CD4-positive, CD25-positive, alpha-beta regulatory T cell (primary cell): ENCODE measurements at places on chromosomes 2 and 18.
A peak's percentile ranks its signal among the peaks of the same experiment; 100 is the strongest.

DNA sequence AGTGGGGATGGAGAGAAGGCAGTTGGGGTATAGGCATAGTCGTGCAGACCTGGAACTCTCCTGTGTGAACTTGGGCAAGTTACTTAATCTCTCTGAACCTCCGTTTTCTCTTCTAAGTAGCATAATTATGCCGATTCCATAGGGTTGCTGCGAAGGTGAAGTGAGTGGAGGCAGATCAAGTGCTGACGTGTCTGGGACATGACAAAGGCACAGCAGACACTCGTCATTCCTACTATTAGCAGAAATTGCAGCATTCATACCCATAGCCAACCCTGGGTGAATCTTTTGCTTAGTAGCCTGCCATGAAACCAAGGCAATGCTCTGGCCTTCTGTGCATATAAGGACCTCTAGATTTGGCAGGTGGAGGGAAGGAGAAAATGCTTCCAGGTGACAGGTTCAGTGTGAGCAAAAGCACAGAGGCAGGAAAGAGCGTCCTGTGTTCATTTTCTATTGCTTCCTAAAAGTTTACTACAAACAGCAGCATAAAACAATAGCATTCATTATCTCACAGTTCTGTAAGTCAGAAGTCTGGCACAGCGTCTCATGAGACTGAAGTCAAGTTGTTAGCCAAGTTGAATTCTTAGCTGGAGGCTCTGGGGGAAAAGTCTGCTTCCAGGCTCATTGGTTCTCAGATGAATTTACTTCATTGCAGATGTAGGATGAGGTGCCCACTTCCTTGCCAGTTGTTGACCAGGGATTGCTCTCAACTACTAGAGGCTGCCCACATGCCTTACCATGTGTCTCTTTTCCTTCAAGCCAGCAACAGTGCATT lies 77.8 kb downstream of the CTIF start:
- no peak for DNase-seq

DNA sequence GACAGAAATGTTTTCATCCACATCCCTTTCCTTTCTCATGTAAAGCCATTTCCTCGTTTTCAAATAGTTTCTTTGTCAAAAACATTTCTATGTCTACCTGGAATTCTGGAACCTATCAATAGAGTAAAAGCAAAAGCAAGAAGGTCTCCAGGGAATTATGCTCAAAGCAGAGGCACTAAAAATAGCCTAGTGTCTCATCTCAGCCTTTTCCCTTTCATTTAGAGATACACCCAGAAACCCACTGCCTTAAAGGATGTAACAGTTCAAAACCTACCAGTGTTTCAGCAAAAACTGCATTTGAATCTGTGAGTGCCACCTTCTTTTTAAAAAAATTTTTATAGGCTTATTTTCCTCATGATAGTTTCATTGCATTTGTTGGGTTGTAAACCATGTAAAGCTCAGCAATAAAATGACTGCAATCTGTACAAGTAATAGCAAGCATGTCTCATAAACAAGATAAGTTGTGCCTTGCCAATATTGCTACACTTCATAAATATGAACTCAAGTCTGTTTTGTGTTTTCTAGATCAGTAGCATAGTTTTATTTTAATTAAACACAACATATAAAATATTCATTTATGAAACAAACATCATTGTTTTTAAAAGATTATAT lies 927.3 kb upstream of the ACVR2A start:
- DNase-seq: no peak

DNA sequence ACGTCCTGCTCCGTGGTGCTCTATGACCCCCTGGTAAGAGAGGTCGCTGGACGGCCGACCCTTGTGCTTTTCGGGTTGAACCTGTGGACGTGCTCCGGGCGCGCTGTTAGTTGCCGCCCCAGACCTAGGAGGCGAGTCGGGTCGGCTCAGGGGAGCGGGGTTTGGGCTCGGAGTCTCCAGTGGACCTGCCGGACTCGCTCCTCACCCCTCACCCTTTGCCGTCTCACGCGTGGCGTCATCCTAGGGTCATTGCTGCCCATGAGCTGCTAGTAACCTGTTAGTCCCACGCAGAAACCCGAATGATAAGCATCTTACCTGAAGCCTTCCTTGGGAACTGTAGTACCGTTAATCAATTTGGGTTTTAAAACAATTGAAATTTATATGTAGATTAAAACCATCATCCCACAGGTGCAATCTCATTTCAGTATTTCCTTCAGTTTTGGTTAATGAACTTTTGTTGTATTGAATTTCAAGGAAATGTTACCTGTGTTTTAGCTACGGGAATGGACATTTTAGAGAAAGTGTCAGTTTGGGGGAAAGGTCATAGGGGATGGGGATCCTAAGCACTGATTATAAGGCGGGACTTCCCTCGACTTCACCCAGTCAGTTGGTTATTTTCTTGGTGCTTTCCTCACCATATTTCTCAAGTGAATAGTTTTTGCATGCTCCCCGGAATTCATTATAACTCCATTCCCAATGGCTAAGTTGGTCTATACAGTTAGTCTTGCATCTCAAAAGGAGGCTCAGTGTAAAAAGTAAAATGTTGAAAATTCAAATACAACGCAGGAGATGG lies 536 bp downstream of the ELP2 start:
- peak; percentile 32 for DNase-seq

GRCh38 chr2:84443477-84443876 lies 15.6 kb downstream of the SUCLG1 start:
- no peak for DNase-seq

- no peak for DNase-seq
These were observed at the start of gene GPR17 for GRCh38 chr2:127645395-127646291. Gene GPR17, plus strand, starts transcription at chr2:127646153. Its CDS starts 4,583 bp downstream, at chr2:127650736.

DNA sequence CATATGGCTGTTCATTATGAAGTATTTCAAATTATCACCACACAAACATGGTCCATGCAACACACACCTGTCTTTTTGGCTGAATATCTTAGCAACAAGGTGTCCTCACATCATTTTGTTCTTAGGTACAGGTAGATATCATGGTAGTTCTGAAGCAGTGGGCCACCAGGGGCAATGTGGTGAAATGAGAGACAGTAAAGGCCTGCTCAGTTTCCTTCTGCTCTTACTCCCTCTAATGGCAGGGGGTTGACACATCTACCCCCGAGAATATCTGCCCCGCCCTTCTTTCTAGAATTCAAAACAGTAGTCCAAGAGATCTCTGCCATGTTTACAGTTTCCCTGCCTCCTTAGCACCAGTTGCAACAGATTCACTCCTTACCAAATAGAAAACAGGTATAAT lies 147.0 kb upstream of the KLHL14 start:
- peak; percentile 7 for DNase-seq

- no peak for DNase-seq
These were observed 113.9 kb downstream of the INO80D start for GRCh38 chr2:205972113-205972512.

DNA sequence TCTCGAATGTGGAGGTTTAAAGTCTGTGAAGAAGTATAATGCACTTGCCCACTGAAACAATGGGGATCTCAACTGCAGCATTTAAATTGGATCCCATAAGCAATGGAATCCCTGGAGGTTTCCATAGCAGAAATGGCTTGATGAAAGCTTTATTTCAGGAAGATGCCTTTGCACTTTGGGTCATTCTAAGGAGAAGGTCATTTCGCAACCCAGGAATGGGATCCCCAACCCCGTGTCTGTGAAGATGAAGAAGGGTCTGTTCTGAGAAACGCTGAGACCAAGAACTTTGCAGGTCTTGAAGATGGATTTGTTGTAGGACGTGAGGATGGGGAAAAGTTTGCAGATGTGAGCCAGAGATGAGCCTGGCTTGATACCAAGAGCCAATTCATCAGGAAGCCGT lies 1.8 kb upstream of the KCNG3 start:
- DNase-seq: no peak

DNA sequence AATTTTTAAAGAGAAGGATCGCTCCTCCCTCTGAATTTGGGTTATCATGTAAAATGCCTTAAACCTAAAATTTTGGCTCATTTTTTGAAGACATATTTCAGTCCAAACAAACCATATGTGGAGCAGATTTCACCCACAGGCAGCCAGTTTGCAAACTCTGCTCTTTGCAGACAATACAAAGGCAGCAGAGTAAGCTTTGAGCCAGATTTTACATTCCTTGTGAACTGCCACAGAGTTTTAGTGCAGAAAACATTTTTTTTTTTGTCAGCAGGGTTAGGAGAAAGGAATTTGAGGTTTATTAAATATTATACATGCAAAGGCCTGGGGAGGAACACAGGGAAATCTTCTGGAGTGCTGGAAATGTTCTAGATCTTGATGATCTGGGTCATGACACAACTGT lies 171.9 kb upstream of the FN1 start:
- no peak for DNase-seq

DNA sequence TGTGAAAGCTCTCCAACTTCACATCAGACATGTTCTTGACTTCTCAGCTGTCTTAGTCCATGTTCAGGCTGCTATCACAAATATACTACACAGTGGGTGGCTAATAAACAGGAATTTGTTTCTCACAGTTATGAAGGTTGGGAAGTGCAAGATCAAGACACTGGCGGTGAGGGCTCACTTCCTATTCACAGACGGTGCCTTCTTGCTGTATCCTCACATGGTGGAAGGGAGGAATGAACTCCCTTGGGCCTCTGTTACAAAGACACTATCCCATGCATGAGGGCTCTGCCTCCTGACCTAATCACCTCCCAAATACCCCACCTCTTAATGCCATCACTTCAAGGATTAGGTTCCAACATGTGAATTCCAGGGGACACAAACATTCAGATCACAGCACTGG lies 9.7 kb downstream of the UXS1 start:
- DNase-seq: no peak

DNA sequence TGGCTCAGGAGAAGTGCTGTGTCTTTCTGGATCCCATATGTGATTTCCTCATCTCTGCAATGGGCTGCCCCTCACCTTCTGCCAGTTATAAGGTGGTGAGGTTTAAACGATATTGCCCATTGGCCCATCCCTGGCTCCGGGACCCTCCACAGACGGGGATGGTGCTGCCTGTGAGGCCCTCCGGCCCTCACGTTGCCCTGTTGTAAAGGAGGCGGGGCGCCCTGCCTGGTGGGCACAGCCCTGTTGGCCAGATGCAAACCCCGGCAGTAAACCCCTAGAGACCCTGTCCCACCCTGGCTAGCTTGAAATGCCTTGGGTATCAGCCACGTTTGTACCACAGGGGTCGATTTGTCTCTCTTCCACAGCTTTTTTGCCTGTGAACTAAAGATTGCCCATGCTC lies 7.4 kb downstream of the ARHGEF4 start:
- no peak for DNase-seq

DNA sequence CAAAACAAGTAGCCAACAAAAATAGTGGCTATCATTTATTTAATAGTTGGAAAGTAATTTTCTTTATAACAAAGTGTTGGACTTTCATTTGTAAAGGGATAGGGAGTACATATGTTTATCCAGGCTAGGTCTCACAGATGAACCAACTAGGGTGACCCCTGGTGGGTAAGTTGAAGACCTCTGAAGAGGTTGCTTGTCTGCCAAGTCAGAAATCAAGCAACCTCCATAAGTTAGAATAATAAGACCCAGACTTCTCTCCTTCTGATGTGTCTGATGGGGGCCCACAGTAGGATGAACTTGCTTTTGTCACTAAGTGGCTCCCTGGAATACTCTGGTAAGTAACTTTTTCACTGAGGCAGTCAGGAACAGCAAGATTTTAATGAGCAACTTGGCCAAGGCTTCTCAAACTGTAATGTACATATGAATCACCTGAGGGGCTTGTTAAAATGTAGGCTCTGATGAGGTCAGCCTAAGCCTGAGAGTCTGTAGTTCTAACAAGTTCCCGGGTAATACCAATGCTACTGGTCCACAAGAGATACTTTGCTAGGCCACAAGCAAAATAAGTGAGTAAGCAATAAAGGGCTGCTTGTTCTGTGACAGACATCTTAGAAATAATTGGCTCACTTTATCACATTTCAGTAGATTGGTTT lies 319.6 kb downstream of the PIK3C3 start:
- DNase-seq: no peak

DNA sequence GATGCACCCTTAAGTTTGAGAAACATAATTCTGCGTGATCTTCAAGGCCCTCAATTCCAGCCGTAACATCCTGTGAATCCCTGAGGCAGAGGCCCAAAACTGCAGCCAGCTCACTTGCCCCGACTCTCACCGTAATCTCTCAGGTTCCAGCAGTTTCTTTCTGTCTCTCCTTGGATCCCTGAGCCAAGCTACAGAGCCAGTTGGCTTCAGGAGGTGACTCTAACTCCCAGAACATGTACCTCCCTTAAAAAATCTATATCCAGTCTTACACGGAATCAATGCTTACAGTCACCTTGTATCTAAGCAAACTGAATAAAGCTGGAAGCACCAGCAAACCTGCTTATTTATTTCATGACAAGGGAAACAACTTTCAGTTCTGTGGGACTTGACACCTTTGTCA lies 300.4 kb downstream of the SETBP1 start:
- no peak for DNase-seq

DNA sequence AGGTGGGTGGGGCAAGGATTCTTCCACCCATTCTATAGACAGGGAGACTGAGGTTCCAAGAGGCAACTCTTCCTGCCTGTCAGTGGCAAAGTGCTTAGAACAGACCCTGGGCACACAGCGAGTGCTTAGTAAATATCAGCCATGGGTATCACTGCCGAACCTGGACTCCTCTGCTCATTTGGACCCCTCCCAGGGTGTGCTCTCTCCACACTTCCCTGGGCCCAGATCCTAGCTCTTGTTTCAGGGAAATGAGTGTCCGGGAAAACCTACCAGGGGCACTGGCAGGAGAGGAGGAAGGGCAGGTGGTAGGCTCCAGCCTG lies 136.3 kb downstream of the CYP26B1 start:
- no peak for DNase-seq

DNA sequence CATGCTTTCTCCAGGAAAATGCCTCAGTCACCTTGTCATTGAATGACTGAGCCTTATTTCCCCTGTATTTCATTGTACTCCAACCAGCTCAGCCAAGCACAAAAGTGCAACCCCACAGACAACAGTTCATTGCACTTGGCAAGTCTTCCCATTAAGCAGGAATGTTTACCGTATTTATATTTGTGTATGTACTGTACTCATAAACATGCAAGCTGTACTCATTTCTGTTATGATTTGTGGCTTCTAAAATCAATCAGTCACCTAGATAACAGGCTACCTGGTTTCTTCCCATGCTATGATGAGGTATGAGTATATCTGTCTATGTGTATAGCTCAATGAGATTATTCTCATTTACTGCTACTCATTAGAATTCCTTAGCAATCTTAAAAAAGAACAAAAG lies 505.5 kb upstream of the FAM98A start:
- no peak for DNase-seq
